Right forelimb (tissue), 1 donor: ENCODE measurements at places on chromosomes 6 and 20.

GRCh38 chr6:33695451-33695887 is 16.0 kb downstream of the UQCC2 start:
- DNase-seq, result no peak

- DNase-seq, result no peak
These were observed 42.9 kb downstream of the CDH26 start for GRCh38 chr20:60001108-60001507.

GRCh38 chr20:64044484-64045247 is 4.8 kb downstream of the SOX18 start:
- no peak for DNase-seq

- DNase-seq, result no peak
These were observed 60.9 kb downstream of the EPHA7 start for GRCh38 chr6:93358435-93358834.

- DNase-seq, result no peak
These were observed 9.9 kb upstream of the GTSF1L start for GRCh38 chr20:43736588-43737158.

DNA sequence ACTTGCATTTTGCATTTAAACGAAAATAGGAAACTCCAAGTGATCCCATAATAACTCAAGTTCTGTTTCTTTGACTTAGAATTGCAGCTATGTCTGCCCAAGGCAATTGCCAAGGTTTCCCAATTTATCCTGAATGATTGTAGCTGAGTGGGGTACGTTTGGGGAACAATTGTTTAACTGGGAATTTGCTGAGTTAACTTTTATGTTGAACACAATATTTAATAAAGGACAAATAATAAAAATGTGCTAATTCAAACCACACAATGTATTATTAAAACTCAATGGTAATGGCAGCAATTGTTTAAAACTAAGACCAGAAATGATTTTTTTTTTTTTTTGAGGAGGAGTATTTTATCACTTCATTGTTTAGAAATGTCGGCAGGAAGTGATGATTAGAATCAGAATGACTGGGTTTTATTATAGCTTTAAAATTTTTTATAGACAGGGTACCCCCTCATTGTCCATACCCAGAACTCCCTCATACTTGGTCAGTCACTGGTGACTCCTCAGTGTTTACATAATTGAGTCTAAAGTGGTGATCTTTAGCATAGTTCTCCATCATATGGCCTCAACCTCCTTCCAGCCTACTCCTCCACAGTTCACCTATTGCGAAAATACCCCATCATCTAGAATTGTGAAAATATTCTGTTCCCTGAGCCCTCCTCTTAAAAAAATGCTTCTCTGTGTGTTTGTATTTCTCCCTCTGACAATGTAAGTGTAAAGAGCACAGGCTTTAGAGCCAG is 389.2 kb upstream of the CITED2 start:
- no peak for DNase-seq

DNA sequence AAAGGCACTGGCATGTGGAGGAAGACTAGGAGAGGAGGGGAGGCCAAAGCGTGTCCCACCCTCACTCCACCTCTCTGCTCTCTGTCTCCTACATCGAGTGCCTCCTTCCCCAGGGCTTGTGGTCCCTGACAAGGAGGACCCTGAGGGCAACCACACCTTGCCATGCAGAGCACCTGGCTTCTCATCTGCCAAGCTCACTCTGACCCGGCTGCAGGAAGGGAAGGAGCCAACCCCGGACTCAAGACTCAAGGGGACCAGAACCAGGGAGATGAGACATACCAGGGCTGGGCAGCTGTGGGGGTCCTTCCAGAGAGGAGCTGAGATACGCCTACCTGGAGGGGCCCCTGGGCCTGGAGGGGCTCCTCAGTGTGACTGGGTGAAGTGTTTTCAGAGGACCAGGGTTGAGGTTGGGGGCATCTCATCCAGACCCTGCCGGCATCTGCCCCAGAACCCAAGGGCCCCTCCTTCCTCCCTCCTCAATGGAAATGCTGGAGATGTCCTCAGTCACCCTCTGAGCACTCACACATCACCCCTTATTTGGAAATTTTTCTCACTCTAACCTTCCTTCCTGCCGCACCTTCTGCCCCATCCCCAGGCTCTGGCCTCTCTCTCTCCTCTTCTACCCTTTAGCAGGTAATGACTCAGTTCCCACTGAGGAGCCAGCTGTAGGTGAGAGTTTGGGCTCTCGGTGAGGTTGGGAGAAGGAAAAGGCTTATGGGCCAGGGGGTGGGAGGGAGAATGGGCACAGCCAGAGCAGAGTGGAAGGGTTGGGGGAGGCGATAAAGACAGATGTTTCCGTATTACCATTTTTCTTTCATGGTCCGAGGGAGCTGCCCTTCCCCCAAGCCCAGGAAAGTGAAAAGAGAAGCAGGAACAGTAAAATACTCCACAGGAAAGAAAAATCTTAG is 32.0 kb upstream of the POU5F1 start:
- no peak for DNase-seq

- no peak for DNase-seq
These were observed 34.5 kb downstream of the MDGA1 start for GRCh38 chr6:37663019-37663810.

GRCh38 chr6:3663081-3663480 is 88.4 kb downstream of the PXDC1 start:
- no peak for DNase-seq

GRCh38 chr6:10382322-10382721 is 32.6 kb downstream of the TFAP2A start:
- DNase-seq, result no peak

- DNase-seq, result no peak
These were observed 3.7 kb downstream of the TAF4 start for GRCh38 chr20:62061851-62062423.

- DNase-seq, result no peak
These were observed 459.8 kb upstream of the RUNX2 start for GRCh38 chr6:44868335-44868668.

GRCh38 chr20:45174434-45175364 is at the start of gene PI3:
Gene PI3 (plus strand): TSS chr20:45174902. CDS start chr20:45174923, 21 bp downstream.
- no peak for DNase-seq

GRCh38 chr20:38997622-38998021 is 35.5 kb downstream of the DHX35 start:
- DNase-seq, result no peak

DNA sequence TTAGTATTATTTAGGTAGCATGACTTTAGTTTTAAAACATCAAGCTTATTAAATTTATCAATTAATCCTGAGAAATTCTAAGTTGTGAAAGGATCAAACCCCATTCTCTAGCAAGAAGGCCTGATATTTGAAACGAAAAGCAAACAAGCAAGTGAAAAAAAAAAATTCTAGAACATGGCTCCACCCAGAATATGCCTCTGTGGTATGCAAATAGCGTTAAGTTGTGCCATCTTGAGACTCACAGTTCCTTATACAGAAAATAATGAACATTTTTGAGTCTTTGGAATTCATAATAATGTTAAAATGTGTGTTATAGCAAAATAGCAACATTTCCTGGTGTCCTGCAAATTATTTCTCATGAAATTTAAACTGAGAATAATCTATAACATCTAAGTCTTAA is 42.0 kb downstream of the TRDN start:
- DNase-seq, result no peak

DNA sequence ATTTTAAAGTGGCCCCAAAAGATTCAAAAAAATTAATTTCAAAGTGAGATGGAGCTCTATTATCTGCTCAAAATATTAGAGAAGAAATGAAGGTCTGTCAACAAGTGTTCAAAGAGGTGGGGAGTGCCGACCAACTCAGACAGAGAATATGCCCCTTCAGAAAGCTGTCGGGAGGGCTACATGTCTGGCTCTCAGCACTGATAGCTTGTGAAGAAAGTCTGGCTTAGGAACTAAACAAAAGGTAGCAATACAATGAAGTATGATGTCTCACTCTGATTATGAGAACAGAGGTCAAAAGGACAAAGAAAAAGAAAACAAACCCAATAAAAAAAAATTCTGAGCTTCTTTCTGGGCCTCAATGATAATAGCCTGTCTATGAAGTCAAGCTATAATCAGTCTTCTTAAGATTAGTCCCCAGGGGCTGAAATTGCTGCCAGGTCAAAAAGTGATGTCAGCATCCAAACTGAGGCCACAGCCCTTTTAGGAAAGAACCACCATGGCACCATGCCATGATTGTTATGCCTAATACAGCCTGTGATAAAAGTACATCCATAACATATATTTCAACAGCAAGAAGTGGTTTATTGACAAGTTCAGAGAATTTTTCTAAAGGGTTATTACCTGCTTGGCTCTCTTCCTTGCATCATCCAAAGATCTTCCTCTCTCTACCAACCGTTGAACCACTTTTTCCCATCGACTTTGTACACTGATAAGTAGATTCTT is 150.9 kb downstream of the DST start:
- DNase-seq, result no peak

DNA sequence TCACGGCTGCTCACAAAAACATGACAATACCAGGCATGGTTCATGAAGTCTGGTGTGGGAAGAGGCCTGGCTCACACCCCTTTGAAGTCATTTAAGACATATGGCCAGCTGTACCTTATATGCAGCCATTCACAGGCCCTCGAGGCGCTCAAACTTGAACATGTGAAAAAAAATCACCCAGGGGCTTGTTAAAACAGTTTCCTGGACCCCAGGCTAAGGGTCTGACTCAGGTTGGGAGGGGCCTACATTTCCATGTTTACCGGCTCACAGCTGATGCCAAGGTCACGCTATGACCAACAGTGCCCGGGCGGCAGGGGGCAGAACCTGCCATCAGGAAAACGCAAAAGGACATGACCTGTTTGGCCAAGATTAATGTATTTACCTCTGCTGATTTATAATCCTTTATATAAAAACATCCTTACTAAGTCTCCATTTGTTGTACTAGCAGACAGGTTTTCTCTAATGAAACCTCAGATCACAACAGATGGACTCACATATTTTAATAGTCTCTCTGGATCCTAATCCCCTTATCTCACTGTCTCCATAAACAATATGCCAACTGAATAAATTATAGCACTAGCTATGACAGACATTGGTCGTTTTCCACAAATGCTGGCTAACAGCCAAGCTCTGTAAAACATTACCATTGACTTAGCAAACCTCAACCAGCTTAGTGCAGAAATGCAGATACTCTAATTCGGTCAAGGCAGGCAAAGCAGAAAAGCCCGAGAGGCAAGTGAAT is 19.9 kb downstream of the EZR start:
- no peak for DNase-seq

DNA sequence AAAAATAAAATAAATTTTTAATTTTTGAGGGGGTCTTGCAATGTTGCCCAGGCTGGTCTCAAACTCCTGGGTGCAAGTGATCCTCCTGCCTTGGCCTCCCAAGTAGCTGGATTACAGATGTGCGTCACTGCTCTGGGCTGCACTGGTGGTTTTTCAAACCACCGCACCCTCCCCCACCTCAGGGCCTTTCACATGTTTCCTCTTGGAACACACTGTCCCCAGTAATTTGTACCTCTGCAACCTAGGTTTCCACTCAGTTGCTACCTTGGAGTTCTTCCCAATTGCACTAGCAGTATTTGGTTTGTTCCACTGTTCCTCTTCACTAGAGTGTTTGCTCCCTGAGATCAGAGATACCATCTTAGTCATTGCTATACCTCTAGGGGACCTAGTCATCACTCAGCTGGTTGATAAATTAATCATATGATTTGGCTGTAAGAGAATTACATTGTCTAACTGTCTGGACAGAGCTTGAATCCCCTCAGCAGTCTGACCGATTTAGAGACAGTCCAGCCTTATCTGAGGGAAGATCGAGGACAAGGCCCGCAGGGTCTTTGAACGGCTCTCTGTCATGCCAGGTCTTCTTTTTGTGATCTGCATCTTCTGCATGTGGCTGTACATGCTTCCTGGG is 32.0 kb downstream of the CEP43 start:
- DNase-seq, result no peak

DNA sequence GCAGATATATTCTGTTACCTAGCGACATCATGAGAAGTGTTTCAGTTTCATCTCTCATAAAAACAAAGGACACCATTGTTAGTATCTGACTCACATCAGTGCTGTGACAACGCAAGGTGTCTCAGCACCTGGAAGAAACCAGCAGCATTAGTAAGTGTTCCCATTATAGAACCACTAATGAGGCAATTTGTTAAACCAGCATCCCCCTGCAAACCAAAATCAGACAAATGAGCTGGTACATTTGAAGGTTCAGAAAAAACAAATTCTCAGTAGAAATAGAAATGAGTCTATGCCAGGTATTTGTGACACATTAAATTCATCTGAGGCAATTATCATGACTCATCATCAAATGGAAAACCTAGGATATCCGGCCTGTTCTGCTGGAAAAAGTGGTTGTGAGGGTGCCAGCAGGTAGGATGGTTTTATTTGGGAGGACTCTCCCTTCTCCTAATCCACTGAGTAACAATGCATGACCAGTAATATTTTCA is 151.7 kb downstream of the TMEM200A start:
- no peak for DNase-seq

GRCh38 chr6:3271756-3272155 is 13.0 kb downstream of the PSMG4 start:
- no peak for DNase-seq

DNA sequence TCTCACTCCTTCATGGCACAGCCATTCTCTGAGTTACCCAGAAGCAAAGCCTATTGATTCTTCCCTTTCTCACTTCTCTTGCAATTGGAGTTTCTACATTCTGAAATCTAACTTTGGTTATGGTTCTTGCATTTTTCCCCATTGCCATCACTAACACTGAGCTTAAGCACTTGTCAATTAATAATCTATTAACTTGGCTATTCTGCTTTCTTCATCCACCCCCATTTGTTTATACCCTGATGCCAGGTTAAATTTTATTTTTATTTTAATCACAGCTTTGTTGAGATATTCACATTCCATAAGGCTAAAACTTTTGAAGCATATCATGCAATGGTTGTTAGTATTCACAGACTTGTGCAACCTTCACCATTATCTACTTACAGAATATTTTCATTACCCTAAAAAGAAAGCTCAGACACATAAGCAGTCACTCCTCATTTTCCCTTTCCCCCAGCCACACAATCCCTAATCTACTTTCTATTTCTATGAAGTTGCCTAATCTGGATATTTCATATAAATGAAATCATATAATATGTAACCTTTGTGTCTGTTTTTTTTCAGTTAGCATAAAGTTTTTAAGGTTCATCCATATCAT is 222.3 kb downstream of the UBE3D start:
- DNase-seq, result no peak

DNA sequence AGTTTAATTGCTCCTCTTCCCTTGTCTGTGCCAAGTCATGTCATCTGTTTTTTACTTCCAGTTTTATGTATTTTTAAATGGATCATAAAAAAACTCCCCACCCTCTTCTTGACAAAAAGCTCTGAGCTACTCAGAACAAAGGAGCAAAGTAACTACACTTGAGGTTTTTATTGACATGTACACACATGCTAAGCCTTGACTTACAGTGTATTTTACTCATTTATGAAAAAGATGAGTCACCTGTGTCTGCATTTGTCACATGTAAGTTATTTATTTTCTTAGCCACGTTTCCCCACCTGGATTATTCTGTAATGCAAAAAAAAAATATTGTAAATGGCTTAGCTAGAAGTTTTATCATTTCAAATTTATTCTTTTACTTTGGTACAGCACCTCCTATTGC is 628.8 kb upstream of the SLC35B3 start:
- DNase-seq, result no peak

- peak; percentile 78 for DNase-seq
These were observed 12.3 kb downstream of the TGM2 start for GRCh38 chr20:38152621-38153221.

GRCh38 chr6:91718198-91718597 is 1131.3 kb upstream of the MAP3K7 start:
- DNase-seq, result no peak
